ENCODE measurements at places on chromosomes 7 and 10.

GRCh38 chr10:30103595-30104320, 44.4 kb upstream of the JCAD start:
- DNase-seq = no peak

GRCh38 chr10:74704629-74705357, 121.6 kb upstream of the KAT6B start:
- no peak for DNase-seq

DNA sequence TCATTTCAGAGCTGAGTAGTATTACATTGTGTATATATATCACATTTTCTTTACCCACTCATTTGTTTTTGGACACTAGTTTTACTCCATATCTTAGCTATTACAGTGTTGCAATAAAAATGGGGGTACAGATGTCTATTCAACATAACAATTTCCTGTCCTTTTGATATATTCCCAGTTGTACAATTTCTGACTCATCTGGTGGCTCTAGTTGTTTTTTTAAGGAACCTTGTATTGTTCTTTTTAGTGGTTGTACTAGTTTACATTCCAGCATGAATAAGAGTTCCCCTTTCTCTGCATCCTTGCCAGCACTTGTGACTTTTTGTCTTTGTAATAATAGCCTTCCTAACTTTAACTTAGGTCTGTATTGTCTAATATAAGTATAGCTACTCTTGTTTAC, 739.9 kb downstream of the XPNPEP1 start:
- DNase-seq = no peak

DNA sequence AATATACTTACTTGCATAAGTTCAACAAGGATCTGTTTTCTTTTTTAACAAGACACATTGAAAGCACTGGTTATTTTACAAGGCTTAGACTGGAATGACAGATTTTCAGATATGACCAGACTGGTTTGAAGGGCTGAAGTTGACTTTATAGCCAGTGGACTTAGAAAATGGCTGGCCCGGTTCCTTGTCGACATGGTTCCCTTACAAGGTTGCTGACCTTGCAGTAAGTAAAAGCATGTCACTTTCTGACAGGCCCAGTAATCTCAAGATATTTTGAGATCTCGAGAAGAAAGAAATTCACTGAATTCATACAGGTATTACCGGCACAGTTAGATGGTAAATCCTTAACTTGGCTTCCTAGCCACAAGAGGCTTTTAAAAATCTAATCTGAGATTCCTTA, 136.5 kb downstream of the COBL start:
- no peak for DNase-seq
